ENCODE measurements at places on chromosomes 1 and 21. TPM values are rescaled to one million over a fixed set of nuclear protein-coding genes. Genes with fewer than 3 reads are reported as not detected.

TEKT2 gene
- total RNA-seq: 2.0 TPM

CYP2J2 gene
- total RNA-seq: 0.46 TPM

CAPN8 gene
- total RNA-seq: not detected

SYT2 gene
- 9.6 TPM for total RNA-seq

ABL2 gene
- 19.2 TPM for total RNA-seq

PPIE gene
- total RNA-seq: 42.5 TPM

RGSL1 gene
- total RNA-seq: not detected

SLC22A15 gene
- total RNA-seq: 4.5 TPM

ENO1 gene
- 2,328 TPM for total RNA-seq

EXTL1 gene
- 1.9 TPM for total RNA-seq

HNRNPCL4 gene
- total RNA-seq: not detected

- no peak for DNase-seq
Measured at GRCh38 chr1:183936791-183937190, 100.7 kb downstream of the COLGALT2 start.

- no peak for DNase-seq
Measured at GRCh38 chr1:143661418-143662101, 310.2 kb downstream of the FAM72C start.

- DNase-seq: no peak
Measured at GRCh38 chr1:5954964-5955363, 37.3 kb downstream of the NPHP4 start.

GRCh38 chr1:6358757-6359201, 34.8 kb downstream of the ACOT7 start:
- no peak for DNase-seq

GRCh38 chr1:212457740-212458338, 25.1 kb downstream of the NENF start:
- peak; percentile 85 for DNase-seq

GRCh38 chr1:59596432-59596831, 218.3 kb upstream of the HOOK1 start:
- no peak for DNase-seq

- DNase-seq: no peak
Measured at GRCh38 chr1:185155600-185156287, 1.0 kb downstream of the TRMT1L start.

DNA sequence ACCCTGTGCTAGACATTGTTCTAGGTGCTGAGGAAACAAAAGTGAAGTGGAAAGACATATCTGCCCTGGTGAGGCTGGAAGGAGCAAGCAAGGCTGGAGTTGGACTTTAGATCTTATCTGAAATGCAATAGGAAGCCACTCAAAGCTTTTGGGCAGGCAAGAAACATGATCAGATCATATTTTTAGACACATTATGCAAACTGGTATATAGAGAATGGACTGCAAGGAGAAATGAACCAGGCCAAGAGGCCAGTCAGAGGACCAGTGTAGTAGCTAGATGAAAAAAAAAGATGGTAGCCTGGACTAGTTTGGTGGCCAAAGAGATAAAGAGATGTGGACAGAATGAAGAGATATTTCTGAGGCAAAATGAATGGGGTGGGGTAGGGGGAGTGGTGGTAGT, 46.3 kb downstream of the CCN1 start:
- no peak for DNase-seq

GRCh38 chr1:113793878-113794834, 18.1 kb downstream of the RSBN1 start:
- DNase-seq: no peak

DNA sequence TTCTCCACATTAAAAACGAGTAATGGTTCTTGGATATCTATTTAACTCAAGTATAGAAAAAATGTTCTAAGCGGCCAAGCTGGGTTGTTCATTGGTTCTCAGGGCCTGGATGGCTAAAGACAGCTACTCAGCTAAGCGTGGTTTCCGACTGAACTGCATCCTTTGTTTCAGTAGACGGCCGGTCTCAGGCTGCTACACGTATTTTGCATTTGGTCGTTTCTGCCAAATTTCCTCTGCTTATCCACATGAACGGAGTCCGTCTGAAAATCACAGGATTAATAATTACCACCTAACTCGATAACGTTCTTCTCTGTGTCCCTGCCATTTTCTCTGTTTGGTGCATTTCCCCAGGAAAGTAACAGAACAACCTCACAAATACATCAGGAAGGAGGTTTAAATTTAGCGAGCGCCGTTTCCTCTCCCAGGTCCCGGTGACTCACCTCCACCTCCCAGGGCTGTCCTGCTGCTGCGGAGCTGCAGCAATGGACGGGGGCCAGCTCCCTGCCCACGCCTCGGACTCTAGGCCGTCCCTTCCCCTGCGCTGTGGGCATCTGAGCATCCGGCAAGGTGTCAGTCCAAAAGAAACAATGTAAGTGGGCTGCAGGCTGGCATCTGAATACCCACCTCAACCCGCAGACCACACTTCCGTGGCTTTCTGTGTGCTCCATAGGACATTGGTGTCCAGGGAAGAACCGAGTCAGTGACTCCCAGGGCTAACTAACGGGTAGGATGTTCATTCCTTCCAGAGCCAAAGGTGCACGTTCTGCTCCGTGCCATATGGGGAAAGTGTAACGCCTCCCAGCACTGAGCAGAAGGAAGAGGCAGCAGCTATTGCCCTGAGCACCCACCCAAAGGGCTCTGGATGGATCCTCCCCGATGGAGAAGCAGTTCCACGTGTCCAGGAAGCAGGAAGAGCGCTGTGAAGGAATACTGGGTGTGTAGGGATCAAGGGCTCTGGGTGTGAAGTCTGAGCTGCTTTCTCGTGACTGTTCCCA, 4.1 kb upstream of the GABRD start:
- DNase-seq: no peak

DNA sequence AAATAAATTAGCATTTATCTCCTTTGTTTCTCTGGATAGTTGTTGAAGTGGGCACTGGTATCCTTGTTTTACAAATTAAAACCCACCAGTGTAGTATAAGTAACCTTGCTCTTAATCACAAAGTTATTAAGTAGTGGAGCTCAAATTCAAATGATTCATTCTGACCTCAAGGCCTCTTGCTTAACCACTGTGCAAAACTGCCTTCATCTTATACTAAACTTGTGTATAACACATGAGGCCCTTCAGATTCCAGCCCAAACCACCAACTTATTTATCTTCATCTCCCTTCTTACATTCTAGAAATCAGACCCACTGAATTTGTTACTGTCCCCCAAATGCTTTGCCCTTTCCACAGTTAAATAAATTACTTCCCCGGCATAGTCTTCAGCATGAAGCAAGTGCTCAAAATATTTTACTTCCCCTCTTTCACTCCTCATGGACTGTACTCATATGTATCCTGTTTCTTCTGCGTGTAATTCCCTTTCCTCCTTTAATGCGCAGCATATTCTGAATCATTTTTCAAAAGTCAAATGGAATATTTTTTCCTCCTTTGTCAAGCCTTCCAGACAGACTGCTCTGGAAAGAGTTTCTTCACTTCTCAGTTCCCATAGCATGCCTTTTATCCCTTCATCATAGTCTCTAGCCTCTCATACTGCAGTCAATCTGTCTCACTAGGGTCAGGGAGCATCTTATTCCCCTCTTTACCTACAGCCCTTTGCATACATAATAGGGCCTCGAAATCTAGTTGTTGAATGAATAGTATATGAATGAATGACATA, 19.0 kb upstream of the DNASE2B start:
- no peak for DNase-seq

GRCh38 chr1:91611483-91611917, 110.8 kb downstream of the CDC7 start:
- DNase-seq: peak; percentile 26

DNA sequence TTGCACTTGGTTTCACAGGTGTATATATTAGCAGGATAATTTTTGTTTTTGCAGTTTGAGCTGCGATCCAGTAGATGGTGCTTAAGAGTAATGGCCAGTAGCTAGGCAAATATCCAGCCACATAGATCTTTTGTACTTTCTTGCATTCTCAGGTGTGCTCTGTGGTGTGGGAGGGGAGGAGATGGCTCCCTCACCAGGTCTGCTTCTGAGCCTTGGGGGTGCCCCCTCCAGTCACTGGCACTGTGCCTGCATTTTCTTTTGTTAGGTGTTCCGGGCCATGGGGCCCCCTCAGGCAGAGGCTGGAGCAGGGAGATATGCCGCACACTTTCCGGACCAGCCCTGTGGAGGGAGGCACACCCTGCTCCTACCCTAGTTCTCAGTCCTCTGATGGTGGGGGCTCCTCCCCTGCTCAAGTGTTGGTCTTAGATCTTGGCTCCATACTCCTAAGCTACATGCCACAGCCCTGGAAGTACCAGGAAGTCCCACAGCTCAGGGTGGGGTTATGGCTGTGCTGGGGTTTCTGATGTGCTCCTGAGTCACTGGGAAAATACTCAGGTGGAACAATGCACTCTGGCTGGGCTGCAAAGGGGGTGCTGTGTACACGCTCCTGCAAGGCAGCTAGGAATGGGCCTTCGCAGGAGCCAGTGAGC, 197.6 kb upstream of the DMRTA2 start:
- DNase-seq: peak; percentile 32

DNA sequence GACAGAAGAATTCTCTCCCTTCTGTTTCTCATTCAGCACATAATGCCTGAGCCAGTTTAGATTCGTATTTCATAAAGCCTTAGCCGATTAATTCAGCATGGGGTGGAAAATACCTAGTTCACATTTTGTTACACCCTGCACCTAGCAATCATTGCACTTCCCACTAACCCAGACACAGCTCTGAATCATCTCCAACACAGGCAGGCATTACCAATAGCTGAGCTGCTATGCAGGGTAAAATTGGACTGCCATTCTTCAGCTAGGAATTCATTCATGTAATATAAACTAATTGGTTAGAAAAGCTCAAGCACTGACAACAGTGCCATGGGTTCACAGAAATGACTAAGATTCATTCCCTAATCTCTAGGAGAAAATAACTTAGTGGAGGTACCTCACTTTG, 26.9 kb upstream of the NKAIN1 start:
- no peak for DNase-seq

- DNase-seq: no peak
Measured at GRCh38 chr1:235954306-235955283, 87.9 kb upstream of the LYST start.

DNA sequence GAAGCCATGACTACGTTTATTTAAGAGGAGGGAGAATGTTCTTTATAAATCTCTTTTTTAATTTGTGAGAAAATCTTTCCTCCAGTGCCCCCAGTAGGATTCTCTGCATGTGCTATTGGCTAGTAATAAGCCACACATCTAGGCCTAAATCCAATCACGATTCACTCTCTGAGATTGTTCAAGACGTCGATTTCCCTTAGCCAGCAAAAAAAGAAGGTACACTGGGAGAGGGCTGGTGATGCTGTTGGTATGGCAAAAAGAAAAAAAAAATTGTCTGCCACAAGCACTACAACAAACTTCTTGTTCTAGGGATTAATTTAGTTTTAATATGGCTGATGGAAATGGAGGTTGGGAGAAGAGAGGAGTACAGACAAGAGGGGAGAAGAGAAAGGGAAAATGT, 130.5 kb upstream of the MROH9 start:
- no peak for DNase-seq

DNA sequence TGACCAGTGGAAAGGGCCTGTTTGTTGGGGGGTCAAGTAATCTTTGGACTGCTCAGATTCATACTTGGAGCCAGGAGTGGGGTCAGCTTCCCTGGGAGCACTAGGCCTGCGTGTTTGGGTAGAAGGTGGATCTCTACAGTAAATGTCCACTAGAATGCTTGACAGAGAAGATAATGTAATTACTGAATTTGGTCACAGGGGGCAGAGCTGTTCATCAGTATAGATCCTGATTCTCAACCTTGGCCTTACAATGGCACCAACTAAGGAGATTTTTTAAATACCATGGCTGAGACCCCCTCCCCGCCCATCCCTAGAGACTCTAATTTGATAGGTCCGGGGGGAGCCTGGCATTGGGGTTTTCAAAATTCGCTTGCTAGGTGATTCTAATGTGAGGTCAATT, 217.5 kb upstream of the PLXNA2 start:
- DNase-seq: no peak

Data from WTC11 (cell line).